ENCODE measurements at places on chromosomes 7 and 10. TPM values are rescaled to one million over a fixed set of nuclear protein-coding genes. Genes with fewer than 3 reads are reported as not detected.

GRCh38 chr7:91135703-91136430 is 128.4 kb upstream of the FZD1 start:
- no peak for DNase-seq
- H3K27me3 ChIP-seq: no peaks in the 10 kb centered on the region
- no peak overlapping the region for H3K4me3 ChIP-seq
- H3K4me1 ChIP-seq: no peaks in the 10 kb centered on the region
- H3K27ac ChIP-seq: no peak overlapping the region

DNA sequence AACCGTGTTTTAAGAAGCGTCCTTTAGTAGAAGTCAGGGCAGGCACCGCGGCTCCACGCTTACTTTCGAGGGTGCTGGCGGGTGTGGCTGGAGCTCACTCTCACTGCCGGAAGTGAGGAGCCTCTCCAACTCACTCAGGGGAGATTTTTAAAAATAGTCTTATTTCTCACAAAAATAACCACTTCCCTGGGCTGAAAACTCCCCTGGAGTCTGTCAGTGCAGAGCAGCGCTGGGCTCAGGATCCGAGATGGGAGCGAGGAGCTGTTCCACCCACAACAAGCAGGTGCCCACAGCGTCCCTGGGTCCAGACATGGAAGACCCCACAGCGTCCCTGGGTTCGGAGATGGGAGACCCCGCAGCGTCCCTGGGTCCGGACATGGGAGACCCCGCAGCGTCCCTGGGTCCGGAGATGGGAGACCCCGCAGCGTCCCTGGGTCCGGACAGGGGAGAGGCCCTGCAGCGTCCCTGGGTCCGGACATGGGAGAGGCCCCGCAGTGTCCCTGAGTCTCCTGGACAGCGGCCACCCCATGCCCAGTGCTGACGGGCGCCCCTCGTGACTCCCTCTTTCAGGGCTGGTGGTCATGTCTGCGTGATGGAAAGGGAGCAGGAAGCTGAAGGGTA is 51.2 kb downstream of the VIPR2 start:
- no peaks in the 10 kb centered on the region for H3K36me3 ChIP-seq
- no peak for DNase-seq
- peak overlapping the region; percentile 99 for H3K27ac ChIP-seq

- H3K27me3 ChIP-seq: no peaks in the 10 kb centered on the region
- H3K4me3 ChIP-seq: no peak overlapping the region
- H3K36me3 ChIP-seq: no peaks in the 10 kb centered on the region
- no peak for DNase-seq
- H3K4me1 ChIP-seq: no peaks in the 10 kb centered on the region
These were observed 48.4 kb upstream of the GSAP start for GRCh38 chr7:77464589-77464988.

GRCh38 chr10:80612261-80612660 is 74.6 kb downstream of the SH2D4B start:
- no peak for DNase-seq
- no peak overlapping the region for H3K27ac ChIP-seq
- no peak overlapping the region for H3K4me3 ChIP-seq
- H3K4me1 ChIP-seq: no peaks in the 10 kb centered on the region
- H3K36me3 ChIP-seq: no peaks in the 10 kb centered on the region
- no peaks in the 10 kb centered on the region for H3K27me3 ChIP-seq

Gene MSMB
- total RNA-seq: not detected

Gene BEND7
- 22.0 TPM for total RNA-seq
